ENCODE measurements at places on chromosomes 5 and 9.

- DNase-seq: no peak
Measured at GRCh38 chr5:134738963-134739661, 764 bp downstream of the CAMLG start.

GRCh38 chr5:83564069-83564749 lies 92.7 kb downstream of the VCAN start:
- DNase-seq: no peak

DNA sequence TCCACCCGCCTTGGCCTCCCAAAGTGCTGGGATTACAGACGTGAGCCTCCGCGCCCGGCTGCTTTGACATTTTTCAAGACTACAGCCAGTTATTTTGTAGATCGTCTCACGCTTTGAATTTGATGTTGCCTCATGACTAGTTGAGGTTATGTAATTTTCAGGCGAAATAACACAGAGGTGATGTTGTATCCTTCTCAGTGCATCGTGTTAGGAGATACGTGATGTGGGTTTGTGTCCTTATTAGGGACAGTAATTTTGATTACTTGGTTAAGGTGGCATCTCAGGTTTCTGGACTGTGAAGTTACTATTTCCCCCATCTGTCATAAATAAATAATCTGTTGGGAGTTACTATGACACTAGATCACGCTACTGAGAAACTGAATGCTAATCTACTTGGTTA lies 25.0 kb downstream of the CTNNA1 start:
- no peak for DNase-seq

- no peak for DNase-seq
Measured at GRCh38 chr9:79667817-79668436, 96.2 kb downstream of the TLE4 start.

DNA sequence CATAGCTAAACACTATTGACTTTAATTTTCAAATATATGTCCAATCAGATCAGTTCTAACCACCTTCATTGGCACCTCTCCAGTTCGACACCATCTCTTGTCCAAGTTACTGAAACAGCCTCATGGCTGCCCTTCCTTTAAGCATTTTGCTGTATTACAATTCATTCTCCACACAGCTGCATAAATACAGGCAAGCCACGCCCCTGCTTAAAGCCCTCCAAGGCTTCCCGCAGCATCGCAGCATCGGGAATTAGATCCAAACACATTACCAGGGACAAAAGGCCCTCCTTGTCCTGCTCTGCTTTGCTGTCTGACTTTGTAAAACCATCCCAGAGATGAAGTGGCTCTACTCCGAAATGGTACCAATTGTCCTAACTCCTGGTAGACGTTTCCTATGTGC lies 75.1 kb upstream of the RAI14 start:
- DNase-seq: no peak

- DNase-seq: peak; percentile 30
Measured at GRCh38 chr9:38392235-38393127, at the start of gene ALDH1B1. Gene ALDH1B1 (plus strand): TSS chr9:38392702. CDS start chr9:38395749, 3,047 bp downstream.

DNA sequence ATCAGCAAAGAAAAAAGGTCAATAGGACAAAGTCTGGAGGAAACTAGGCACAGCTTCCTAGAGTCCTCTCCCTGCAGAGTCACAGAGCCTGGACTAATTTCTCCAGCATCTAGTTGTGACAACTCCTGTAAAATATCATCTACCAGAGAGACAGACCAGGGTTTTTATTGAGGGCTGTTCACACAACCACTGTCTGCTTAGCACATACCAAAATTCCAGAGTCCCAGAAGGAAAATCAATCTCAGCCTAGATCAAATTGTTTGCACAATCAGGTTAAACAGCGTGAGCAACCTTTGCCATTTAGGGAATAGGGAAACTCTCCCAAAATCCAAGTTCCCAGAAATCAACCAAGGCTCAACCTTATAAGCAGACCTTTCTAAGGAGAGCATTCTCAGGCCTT lies 190.3 kb downstream of the SYK start:
- no peak for DNase-seq

DNA sequence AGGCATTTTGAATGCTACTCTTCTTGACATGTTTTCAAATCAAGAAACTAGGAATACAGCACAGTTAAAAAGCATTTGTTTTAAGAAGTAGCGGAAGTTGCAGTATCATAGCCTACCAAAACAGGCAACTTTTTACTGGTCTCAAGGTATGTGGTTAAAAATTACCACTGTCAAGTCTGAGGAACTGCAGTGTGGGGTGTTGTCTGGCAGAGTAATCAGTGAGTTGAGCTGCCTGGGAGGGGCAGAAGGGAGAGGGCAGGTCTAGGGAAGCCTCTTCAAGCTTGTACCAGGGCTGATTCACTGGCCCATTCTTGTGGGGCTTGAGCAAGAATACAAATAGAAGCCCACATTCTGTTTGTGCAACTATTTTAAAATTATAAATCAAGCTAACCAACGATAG lies 42.4 kb upstream of the SV2C start:
- DNase-seq: no peak

DNA sequence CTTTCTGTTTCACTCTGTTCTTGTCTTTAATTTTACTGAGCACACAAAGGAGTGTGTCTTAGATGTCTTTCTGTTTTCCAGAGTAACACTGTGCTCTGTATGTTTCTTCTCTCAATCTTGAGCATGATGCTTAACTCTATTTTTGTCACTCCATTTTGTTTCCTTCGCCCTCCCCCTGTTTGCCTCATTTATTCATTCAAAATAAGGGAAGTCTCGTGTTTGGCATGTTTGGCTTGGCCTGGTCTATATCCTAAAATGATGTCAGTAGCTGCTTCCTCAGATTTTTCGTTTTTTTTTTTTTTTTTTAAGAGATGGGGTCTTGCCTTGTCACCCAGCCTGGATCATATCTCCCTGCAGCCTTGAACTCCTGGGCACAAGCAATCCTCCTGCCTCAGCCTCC lies 22.0 kb downstream of the ZNF618 start:
- DNase-seq: no peak

DNA sequence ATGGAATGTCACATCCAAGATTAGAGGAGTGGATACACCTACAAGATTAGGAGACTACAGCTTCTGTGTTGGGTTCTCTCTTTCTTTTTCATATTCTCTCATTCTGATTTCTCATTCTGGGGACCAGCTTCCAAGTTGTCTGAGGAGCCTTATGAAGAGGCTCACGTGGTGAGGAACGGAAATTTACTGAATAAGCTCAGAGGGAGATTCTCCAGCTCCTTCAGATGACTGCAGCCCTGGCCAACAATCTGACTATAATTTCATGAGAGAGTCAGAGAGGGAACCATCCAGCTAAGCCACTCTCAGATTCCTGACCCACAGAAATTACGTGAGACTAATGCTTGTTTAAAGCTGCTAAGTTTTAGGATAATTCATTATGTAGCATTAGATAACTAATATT lies 27.1 kb upstream of the TENT2 start:
- DNase-seq: no peak

GRCh38 chr5:173963867-173964441 lies 25.0 kb upstream of the C5orf47 start:
- no peak for DNase-seq

DNA sequence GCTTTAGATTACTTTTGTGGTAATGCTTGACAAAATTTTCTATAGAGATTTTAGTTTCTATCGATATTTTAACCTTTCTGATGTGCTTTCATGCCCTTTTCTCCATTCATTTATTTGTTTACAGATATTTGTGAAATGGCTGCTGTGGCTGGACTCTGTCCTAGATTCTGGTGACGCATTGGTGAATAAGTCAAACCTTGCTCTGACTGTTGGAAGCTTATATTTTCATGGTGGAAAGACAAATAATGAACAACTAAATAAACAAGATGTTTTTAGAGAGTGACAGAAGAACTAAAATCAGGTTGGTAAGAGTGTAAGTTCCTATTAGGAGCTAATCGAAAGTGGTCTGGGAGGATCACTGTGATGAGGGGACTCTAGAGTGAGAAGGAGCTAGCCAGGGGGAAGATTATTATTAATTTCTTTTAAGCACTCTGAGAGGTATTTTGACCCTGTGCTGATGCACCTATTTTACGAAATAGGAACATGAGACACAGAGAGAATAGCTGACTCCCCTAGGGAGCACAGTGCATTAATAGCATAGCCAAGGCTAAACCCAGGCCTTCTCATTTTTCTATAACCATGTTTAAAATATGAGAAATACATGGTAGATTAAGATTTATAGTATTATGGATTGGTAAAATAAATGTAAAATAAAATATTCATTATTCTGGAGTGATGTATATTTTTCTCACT lies 411.9 kb upstream of the ARRDC3 start:
- no peak for DNase-seq

- no peak for DNase-seq
Measured at GRCh38 chr5:37737326-37738056, 102.3 kb downstream of the GDNF start.

DNA sequence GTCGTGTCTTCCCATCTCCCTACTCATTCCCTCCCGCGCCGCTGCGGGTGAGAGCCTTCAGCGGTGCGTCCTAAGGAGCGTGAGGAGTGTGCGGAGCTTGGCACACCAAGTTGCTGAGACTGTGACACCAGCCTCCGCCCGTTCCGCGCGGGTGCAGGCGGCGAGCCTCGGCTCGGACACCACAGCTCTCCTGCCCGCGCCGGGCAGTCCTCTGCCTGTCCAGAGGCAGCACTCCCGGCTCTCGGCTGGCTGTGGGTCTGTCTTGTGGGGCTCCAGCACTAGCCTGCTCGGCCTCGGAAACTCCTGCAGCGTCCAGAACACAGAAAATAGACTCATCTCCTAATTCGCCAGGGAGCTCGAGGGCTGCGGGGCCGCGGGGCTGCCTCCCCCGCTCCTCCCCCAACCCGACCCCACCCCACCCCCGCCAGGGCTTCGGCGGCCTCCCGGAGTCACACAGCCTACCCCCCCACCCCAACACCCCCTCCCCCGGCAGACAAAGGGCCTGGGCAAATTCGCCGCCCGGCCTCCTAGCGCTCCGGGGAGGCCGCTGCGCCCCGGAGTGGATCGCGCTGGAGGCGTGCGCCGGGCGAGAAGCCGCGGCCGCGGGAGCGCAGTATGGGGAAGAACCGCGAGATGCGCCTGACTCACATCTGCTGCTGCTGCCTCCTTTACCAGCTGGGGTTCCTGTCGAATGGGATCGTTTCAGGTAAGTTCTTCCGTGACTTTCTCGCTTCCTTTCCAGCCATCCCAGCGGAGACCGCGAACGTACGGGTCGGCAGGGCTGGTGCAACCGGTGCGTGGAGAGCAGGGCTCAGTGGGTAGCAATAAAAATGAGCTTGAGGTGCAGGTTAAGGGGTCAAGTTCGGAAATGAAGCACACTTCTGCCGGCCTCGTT lies at the start of gene ADAMTS19:
Gene ADAMTS19, plus strand, starts transcription at position 522 of the 895 bp plus-strand sequence. Its CDS starts 94 bp downstream, at position 616.
- no peak for DNase-seq

- DNase-seq: no peak
Measured at GRCh38 chr5:173974688-173975239, 14.2 kb upstream of the C5orf47 start.

GRCh38 chr9:97545486-97545885 lies 44.0 kb downstream of the TMOD1 start:
- no peak for DNase-seq

DNA sequence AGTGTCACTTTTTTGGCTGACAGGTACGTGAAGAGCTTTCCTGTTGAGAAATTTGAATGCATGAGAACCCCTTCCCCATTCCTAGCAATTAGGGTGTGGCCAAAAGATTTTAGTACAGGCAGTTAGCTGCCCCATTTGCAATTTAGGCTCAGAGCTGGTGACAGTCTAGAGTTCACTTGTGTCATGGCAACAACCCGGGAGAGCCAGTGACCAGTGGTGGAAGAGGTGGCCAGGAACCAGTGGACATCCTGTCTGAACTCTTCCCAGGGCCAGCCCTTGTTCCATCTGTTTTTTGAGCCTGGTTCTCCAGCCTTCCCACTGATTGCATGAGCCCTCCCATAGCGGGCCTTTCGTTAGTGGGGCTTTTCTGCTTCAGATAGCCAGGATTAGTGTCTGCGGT lies 2.5 kb upstream of the NEUROG1 start:
- no peak for DNase-seq

- DNase-seq: no peak
Measured at GRCh38 chr5:71481441-71481840, 26.0 kb downstream of the BDP1 start.

DNA sequence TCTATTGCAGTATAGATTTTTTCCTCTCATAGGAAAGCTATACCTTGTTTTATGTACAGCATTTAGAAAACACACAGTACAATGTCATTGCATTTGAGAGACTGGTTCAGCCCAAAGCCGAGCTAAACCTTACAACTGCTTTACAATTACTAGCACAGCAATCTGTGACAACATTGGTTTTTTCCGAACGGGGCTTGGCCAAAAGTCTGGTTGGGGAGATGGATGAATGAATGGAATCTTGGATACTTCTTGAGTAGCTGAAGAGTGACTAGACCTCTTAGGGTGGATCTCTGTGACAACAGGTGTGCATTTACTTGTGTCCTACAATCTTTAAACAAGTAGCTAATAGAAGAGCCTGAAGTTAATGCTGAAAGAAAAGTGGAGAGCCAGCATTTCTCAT lies 1.2 kb downstream of the SGCD start:
- DNase-seq: no peak

DNA sequence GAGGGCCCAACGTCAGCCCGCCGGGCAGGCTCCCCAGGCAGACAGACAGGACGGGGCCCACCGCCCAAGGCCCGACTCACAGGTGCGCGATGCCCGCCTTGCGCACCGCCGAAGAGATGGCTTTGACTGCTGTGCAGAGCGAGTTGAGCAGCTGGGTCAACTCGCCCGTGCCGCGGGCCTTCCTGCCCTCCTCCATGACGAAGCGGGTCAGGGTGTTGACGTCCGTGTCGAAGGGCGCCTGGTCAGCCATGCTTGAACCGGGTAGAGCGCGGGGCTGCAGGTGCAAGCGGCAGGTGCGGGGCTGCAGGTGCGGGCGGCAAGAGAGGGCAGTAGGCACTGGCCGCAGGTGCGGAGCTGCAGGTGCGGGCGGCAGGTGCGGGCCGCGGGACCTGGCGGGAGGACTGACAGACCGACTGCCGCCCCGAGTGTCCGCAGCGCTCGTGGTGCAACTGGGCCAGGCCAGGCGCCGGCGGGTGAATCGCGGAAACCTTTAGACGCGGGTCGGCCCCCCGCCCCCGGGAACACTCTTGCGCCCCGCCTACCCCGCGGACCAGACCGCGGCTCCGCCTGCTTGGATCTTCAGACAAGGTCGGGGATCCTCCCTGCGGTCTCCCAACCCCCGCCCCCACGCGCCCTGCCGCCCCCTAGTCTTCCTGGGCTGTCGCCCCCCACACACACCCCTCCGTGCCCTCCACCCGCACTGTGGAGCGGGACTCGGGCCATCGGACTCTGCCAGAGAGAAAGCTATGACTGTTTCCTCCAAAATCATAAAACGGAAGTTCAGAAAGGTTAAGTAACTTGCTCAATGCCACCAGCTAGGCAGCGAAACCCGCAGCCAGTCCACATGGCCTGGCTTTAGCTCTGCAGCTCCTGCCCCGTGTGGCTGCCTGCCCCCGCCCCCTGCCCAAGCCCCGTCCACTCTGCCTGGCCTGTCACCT lies at the start of gene FBP1:
Gene FBP1, minus strand, starts transcription at position 458 of the 938 bp plus-strand sequence. Its CDS starts 208 bp downstream, at position 250.
- DNase-seq: no peak

GRCh38 chr9:76902395-76902794 lies 3.5 kb downstream of the PRUNE2 start:
- no peak for DNase-seq

- DNase-seq: no peak
Measured at GRCh38 chr9:99465231-99465907, 243.3 kb downstream of the SEC61B start.

GRCh38 chr5:143663872-143664271 lies 148.1 kb upstream of the HMHB1 start:
- DNase-seq: no peak
